Mesothelial cell of epicardium (in vitro differentiated cells): ENCODE measurements at places on chromosomes 6 and 20. TPM values are rescaled to one million over a fixed set of nuclear protein-coding genes. Genes with fewer than 3 reads are reported as not detected.

The THBS2 gene
- 15.3 to 20.4 TPM (median 18.6 TPM) in 3 replicates for total RNA-seq

The EDN3 gene
- 17.4 to 19.0 TPM (median 17.6 TPM) in 3 replicates for total RNA-seq

The BMP5 gene
- total RNA-seq: 3.9 to 5.0 TPM (median 4.9 TPM) in 3 replicates

The PTGIS gene
- total RNA-seq: 113 to 118 TPM (median 117 TPM) in 3 replicates

The DEFB124 gene
- total RNA-seq: not detected in 3 replicates

The NKX2-4 gene
- total RNA-seq: not detected in 3 replicates

The TENT5A gene
- total RNA-seq: 9.8 to 11.5 TPM (median 10.9 TPM) in 3 replicates

The HMGN4 gene
- 49.4 to 60.5 TPM (median 54.1 TPM) in 3 replicates for total RNA-seq

The GLP1R gene
- not detected in 3 replicates for total RNA-seq

The TMEM200A gene
- 10.6 to 11.3 TPM (median 11.3 TPM) in 3 replicates for total RNA-seq

The SALL4 gene
- total RNA-seq: 14.8 to 20.5 TPM (median 18.9 TPM) in 3 replicates

The MCCD1 gene
- total RNA-seq: not detected in 3 replicates

The SAPCD1 gene
- total RNA-seq: 8.7 to 12.8 TPM (median 11.6 TPM) in 3 replicates

DNA sequence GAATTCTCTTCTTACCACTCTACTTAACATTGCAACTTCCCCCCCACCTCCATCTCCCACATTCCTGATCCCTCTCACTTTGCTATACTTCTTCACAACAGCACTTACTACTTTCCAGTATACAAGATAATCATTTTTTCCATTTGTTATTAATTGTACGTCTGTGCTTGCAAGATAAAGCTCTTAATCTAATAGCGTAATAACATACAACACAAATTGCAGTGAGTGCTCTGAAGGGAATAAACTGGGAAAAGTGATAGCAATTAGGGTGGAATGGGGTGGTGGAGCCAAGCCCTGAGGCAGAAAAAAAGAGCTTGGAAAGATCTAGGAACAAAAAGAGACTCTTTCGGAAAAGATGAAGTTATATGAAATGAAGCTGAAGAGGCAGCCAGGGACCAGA is 8.5 kb downstream of the CGAS start:
- DNase-seq: no peak
- H3K27ac ChIP-seq: no peak overlapping the region
- no peaks in the 10 kb centered on the region for H3K4me1 ChIP-seq
- H3K27me3 ChIP-seq: no peaks in the 10 kb centered on the region
- no peaks in the 10 kb centered on the region for H3K36me3 ChIP-seq
- H3K4me3 ChIP-seq: no peak overlapping the region

DNA sequence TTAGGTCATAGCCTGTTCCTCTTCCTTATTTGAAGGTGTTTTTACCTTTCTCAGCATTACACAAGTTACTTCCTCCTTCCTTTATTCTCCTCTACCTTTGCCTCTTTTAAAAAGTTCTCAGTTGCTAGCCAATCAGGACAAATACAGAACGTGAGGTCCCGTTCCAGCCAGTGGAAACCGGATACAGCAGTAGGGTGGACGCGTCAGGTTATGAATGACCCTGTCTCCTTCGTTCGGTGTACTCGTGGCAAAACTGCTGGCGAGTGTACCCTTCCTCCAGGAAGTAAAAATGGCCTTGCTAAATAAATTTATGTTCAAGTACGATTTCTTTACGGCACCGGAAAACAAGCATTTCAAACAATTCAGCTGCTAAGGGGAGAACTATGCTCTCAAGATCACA is 77.0 kb upstream of the MLN start:
- no peak for DNase-seq
- H3K27ac ChIP-seq: no peak overlapping the region
- H3K27me3 ChIP-seq: peaks cover 52% of the 10 kb centered on the region
- H3K36me3 ChIP-seq: no peaks in the 10 kb centered on the region

DNA sequence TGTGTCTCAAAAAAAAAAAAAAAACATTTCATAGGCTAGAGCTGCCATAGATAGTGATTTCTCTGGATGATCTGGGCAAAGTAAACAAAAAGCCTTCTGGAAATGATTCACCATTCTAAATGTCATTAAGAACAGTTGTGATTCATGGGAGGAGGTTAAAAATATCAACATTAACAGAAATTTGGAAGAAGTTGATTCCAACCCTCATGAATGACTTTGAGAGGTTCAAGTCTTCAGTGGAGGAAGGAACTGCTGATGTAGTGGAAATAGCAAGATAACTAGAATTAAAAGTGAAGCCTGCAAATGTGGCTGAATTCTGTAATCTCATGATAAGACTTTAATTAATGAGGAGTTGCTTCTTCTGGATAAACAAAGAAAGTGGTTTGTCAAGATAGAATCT is 26.8 kb upstream of the MMP24 start:
- H3K27ac ChIP-seq: no peak overlapping the region
- H3K4me1 ChIP-seq: no peaks in the 10 kb centered on the region
- DNase-seq: no peak
- peaks cover 39% of the 10 kb centered on the region for H3K36me3 ChIP-seq
- no peaks in the 10 kb centered on the region for H3K27me3 ChIP-seq

DNA sequence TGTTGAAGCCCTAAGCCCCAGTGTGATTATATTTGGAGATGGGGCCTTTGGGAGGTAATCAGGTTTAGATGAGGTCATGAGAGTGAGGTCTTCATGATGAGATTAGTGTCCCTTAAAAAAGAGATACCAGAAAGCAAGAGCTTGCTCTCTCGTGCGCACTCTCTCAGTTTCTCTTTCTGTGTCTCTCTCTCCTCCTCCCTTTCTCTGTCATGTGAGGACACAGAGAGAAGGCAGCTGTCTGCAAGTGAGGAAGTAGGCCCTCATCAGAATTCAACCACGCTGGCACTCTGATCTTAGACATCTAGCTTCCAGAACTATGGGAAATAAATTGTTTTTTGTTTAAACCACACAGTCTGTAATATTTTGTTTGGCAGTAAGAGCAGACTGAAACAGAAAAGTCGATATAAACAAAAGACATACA is 180.5 kb downstream of the IBTK start:
- H3K27ac ChIP-seq: no peak overlapping the region
- no peaks in the 10 kb centered on the region for H3K27me3 ChIP-seq
- no peak overlapping the region for H3K4me3 ChIP-seq
- no peak for DNase-seq
- no peaks in the 10 kb centered on the region for H3K36me3 ChIP-seq

DNA sequence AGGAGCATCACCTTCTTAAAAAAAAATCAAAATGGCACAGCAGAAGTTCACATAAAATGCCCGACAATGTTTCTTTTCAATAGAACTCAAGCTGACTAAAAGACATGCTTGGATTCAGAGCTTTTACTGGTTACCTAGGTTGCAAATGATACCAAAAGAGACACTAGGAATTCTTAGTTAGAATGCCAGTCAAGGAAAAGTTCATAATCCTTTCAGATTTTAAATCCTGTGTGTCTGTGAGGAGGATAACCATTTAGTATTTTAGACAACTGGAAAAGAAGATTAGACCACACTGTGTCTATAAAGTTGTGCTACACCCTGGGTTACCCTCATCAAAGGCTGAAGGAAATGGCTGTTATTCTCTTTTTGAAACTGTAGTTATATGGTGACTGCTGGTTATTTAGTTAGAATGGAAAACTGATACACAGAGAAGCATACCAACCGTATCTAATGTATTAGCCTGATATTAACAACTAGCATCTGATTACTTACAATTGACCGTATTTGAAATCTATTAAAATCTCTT is 139.5 kb downstream of the GJA10 start:
- no peaks in the 10 kb centered on the region for H3K27me3 ChIP-seq
- no peak for DNase-seq
- peaks cover 13% of the 10 kb centered on the region for H3K4me1 ChIP-seq
- no peak overlapping the region for H3K27ac ChIP-seq
- no peak overlapping the region for H3K4me3 ChIP-seq

- no peak overlapping the region for H3K4me3 ChIP-seq
- DNase-seq: no peak
- H3K36me3 ChIP-seq: no peaks in the 10 kb centered on the region
- H3K27me3 ChIP-seq: no peaks in the 10 kb centered on the region
These were observed 62.0 kb downstream of the TRIM38 start for GRCh38 chr6:26024651-26025046.

- DNase-seq: no peak
- H3K4me3 ChIP-seq: no peak overlapping the region
- H3K27ac ChIP-seq: no peak overlapping the region
- no peaks in the 10 kb centered on the region for H3K36me3 ChIP-seq
These were observed 262.8 kb downstream of the FARS2 start for GRCh38 chr6:5524110-5524509.

GRCh38 chr20:9119776-9120175 is 50.9 kb downstream of the PLCB4 start:
- H3K27me3 ChIP-seq: no peaks in the 10 kb centered on the region
- DNase-seq: no peak
- no peak overlapping the region for H3K27ac ChIP-seq
- H3K4me3 ChIP-seq: no peak overlapping the region
- no peaks in the 10 kb centered on the region for H3K36me3 ChIP-seq
- H3K4me1 ChIP-seq: peaks cover 15% of the 10 kb centered on the region

- no peaks in the 10 kb centered on the region for H3K36me3 ChIP-seq
- DNase-seq: peak; percentile 37
These were observed at the start of gene PRDM1 for GRCh38 chr6:106085984-106086813. TSS of gene PRDM1 (plus strand) at chr6:106086336. CDS start at chr6:106086554, 218 bp downstream.

GRCh38 chr20:44618318-44618731 is 33.2 kb downstream of the ADA start:
- no peak overlapping the region for H3K4me3 ChIP-seq
- DNase-seq: no peak
- H3K27ac ChIP-seq: no peak overlapping the region

DNA sequence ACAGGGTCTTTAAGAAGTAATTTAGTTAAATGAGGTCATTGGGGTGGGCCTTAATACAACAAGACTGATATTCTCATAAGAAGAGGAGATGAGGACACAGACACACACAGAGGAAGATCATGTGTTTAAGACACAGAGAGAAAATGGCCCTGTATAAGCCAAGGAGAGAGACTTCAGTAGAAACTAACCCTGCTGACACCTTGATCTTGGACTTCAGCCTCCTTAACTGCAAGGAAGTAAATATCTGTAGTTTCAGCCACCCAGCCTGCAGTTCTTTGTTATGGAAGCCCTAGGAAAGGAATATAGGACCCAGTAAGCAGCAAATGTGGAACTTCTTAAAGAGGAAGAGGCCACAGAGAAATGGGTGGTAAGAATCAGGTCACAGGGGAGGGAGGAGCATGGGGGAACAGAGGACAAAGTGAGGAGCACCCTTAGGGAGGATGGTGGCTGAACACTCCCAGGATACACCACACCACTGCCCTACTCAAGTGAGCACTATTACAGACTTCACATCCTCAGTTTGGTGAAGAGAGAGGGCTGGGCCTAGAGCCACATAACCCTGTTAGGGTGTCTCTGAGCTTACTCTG is 762 bp downstream of the SIRPB1 start:
- no peak overlapping the region for H3K4me3 ChIP-seq
- peaks cover 47% of the 10 kb centered on the region for H3K27me3 ChIP-seq
- no peak overlapping the region for H3K27ac ChIP-seq
- no peaks in the 10 kb centered on the region for H3K36me3 ChIP-seq

- H3K4me1 ChIP-seq: no peaks in the 10 kb centered on the region
- H3K27ac ChIP-seq: no peak overlapping the region
- no peak for DNase-seq
- no peak overlapping the region for H3K4me3 ChIP-seq
- no peaks in the 10 kb centered on the region for H3K36me3 ChIP-seq
These were observed 131.5 kb upstream of the F13A1 start for GRCh38 chr6:6452002-6452401.

DNA sequence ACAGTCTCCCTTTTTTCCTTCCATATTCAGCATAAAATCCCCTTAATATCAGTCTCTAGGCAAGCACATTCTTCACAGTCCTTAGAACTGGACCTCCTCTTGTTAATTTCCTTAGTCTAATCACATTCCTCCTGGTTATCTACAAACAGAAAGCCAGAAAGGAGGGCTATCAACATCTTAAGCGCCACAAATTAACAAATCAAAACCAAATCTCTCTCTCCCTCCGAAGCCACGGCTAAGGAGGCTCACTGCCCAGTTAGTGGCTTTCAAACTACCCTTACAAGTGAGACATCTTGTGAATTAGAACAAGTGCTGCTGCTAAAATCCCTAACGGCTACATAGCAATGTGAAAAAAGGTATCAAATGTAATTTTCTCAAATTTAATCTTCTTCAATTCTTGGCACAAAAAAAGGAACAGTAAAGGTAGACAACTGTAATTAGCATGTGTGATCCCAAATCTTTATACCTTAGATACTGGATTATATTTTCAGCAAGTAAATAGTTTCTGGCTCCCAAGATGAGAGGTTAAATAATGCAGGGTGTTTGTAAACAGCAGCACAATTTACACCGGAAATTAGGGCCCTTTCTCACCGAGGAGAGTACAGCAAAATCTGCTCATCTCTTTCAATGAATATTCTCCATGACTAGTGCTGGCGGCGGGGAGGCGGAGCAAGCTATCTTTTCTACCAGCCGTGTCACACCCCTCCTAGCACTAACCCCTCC is 1.4 kb upstream of the TRIM39 start:
- peak overlapping the region; percentile 99 for H3K27ac ChIP-seq
- H3K36me3 ChIP-seq: peaks cover 4% of the 10 kb centered on the region
- no peak for DNase-seq
- peak overlapping the region; percentile 87 for H3K4me3 ChIP-seq
- peaks cover 41% of the 10 kb centered on the region for H3K4me1 ChIP-seq
- no peaks in the 10 kb centered on the region for H3K27me3 ChIP-seq

DNA sequence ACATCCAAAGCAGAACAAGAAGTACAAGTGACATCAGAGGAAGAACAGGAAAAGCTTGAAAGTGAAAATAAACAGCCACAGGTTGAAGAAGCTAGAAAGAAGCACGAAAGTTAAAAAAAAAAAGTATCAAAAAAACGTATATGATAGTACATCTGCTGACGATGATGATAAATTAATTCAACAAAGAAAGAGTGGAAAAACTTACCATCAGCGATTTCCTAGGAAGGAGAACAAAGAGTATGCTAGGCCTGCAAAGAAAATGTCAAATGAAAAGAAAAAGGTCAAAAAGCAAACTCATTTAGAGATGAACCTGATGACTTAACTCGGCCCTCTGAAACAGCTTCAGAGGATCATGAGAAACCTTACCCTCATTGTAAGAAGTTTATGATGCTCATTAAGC is 3.7 kb downstream of the SAYSD1 start:
- H3K4me1 ChIP-seq: peaks cover 24% of the 10 kb centered on the region
- H3K4me3 ChIP-seq: no peak overlapping the region
- H3K27ac ChIP-seq: no peak overlapping the region
- no peaks in the 10 kb centered on the region for H3K27me3 ChIP-seq
- peaks cover 23% of the 10 kb centered on the region for H3K36me3 ChIP-seq

GRCh38 chr20:44736170-44737021 is 9.3 kb upstream of the KCNK15 start:
- peaks cover 9% of the 10 kb centered on the region for H3K4me1 ChIP-seq
- H3K4me3 ChIP-seq: no peak overlapping the region
- no peaks in the 10 kb centered on the region for H3K36me3 ChIP-seq
- DNase-seq: no peak

DNA sequence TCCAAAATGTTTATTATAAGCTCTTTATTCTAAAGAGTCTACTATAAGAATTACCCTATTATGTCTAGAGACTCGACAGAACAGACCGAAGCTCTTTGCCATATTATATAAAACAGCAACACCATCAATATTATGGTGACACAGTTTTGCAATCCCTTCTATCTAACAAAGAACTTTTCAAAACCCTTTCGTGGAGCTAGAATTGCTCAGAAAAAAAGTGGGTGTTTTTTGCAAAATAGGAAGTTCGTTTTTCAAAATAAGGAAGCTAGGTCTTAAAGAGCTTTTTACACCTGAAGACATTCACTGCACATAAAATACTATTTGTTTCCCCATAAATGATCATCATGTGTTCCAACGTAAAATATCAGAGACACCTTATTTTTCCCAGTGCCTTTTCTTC is 240.0 kb downstream of the FOXC1 start:
- H3K4me3 ChIP-seq: no peak overlapping the region
- no peak overlapping the region for H3K27ac ChIP-seq
- peaks cover 22% of the 10 kb centered on the region for H3K4me1 ChIP-seq

GRCh38 chr6:37284781-37285180 is 26.8 kb upstream of the TMEM217 start:
- no peak overlapping the region for H3K4me3 ChIP-seq
- H3K4me1 ChIP-seq: no peaks in the 10 kb centered on the region
